ENCODE measurements at places on chromosomes 4 and X. TPM values are rescaled to one million over a fixed set of nuclear protein-coding genes. Genes with fewer than 3 reads are reported as not detected.

DUSP21 gene
- total RNA-seq: not detected

PRICKLE3 gene
- 12.2 TPM for total RNA-seq

RAB41 gene
- not detected for total RNA-seq

PRSS12 gene
- total RNA-seq: 5.4 TPM

TRIML2 gene
- total RNA-seq: 102 TPM

CTSO gene
- total RNA-seq: 0.81 TPM

LIMCH1 gene
- total RNA-seq: 3.3 TPM

CCDC158 gene
- 0.09 TPM for total RNA-seq

GLOD5 gene
- not detected for total RNA-seq

PAGE2B gene
- not detected for total RNA-seq

TMEM184C gene
- 45.5 TPM for total RNA-seq

NXF2B gene
- total RNA-seq: not detected

CFAP47 gene
- 0.09 TPM for total RNA-seq

DDIT4L gene
- total RNA-seq: 2.1 TPM

SYTL4 gene
- total RNA-seq: 0.13 TPM

PPAT gene
- 77.1 TPM for total RNA-seq

H2BW2 gene
- not detected for total RNA-seq

RAI2 gene
- total RNA-seq: 0.72 TPM

ITIH6 gene
- total RNA-seq: not detected

STARD8 gene
- 0.39 TPM for total RNA-seq

MTTP gene
- 0.64 TPM for total RNA-seq

PNMA5 gene
- total RNA-seq: not detected

SYP gene
- total RNA-seq: 2.1 TPM

DCAF8L2 gene
- not detected for total RNA-seq

GAB3 gene
- 0.42 TPM for total RNA-seq

SLC10A6 gene
- not detected for total RNA-seq

TDO2 gene
- total RNA-seq: not detected

DMRTC1 gene
- not detected for total RNA-seq

RRH gene
- not detected for total RNA-seq

ADH1C gene
- total RNA-seq: not detected

NLGN4X gene
- total RNA-seq: 111 TPM

INTS12 gene
- 14.5 TPM for total RNA-seq

SERPINA7 gene
- total RNA-seq: not detected

HSD17B13 gene
- not detected for total RNA-seq

HERC6 gene
- 8.2 TPM for total RNA-seq

SMIM31 gene
- total RNA-seq: not detected

FREM3 gene
- not detected for total RNA-seq

Data from H9 (cell line).